ENCODE measurements at places on chromosomes 4 and X.

GRCh38 chrX:103309860-103310554 lies 783 bp downstream of the BEX2 start:
- peak; percentile 31 for DNase-seq

- no peak for DNase-seq
These were observed 114.5 kb downstream of the FAM53A start for GRCh38 chr4:1569461-1570151.

GRCh38 chr4:20192736-20193135 lies 59.0 kb upstream of the SLIT2 start:
- DNase-seq = no peak

DNA sequence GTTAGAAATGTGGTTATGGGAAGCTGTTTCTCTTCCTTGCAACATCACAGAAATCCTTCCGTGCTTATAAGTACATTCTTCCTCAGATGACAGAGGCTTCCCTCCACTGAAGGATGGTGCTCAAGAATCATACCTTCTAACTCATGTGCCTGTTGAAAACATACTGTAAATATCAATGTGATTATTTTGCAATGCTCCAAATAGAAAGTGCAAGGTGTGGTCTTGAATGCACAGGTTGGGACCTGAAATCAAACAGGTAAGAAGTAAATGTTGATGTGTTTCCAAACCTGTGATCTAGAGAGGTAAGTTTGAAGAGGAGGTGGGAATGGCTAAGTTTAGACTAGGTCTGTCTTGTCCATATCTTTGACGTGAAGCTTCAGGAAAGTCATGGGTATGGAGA lies 87.7 kb downstream of the ZNF518B start:
- no peak for DNase-seq

DNA sequence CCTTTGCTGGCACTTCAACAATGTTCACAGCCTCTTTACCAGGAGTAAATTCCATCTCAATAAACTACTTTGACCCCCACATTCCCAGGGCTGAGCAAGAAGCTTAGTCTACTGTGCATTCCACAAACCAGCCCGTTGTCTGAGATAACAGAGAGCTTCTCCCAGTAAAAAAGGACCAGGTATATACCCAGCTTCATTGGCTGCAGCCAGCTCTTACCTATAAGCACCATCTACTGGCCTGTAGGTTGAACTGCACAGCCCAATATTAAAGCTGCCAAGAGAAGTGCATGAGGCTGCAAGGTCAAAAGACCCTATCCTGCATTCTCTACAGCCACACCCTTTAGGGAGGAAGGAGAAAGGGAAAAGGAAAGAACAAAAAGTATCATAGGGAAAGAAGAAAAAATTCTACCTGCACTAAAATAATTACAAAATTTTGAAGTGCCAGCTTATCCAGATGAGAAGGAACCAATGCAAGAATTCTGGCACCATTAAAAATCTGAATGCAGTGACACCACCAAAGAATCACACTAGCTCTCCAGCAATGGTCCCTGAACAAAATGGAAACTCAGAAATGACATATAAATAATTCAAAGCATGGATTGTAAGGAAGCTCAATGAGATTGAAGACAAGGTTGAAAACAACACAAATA lies 45.7 kb upstream of the INTU start:
- DNase-seq = no peak

DNA sequence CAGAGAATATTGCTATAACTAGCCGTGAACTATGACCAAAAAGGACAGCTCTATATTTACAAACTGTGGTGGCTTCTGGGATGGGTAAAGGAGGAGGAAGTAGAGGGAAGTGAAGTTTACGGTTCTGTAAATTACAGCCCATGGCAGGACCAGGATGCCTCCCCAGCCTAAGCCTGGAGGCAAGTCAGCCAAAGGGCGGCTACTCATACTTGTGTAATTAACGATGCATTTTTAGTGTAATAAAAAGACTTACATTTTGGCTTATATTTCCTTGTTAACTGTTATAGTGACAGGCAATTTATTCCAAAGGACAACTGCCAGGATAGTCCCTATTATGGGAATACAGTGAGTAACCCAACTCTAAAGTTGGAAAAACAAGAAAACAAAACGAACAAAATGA lies 139.9 kb upstream of the OTUD4 start:
- DNase-seq = no peak

GRCh38 chrX:67351411-67351810 lies 192.4 kb upstream of the AR start:
- no peak for DNase-seq

- no peak for DNase-seq
These were observed 32.0 kb upstream of the XK start for GRCh38 chrX:37653397-37654085.

DNA sequence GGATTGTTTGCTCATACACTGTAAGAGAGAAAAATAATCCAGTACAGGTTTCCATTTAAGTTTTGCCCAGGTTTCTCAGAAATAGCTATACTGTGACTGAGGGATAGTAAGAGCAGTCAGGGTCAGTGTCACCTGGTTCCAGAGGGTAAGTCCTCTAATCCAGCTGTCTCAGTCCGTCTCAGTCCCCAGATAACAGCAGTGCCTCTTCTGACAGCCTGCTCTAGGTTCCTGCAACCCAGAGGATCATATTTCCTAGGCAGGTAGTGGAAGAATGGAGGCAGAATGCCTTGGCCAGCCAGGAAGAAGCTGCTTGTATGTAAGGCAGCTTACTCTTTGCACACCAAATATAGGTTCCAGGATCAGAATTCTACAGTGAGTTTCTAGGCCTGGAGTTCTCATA lies 22.6 kb upstream of the GNRHR start:
- no peak for DNase-seq

- DNase-seq = no peak
These were observed 23.3 kb downstream of the SPIN4 start for GRCh38 chrX:63327788-63328187.

- DNase-seq = peak; percentile 36
These were observed 247.1 kb downstream of the BCOR start for GRCh38 chrX:39850630-39851152.

DNA sequence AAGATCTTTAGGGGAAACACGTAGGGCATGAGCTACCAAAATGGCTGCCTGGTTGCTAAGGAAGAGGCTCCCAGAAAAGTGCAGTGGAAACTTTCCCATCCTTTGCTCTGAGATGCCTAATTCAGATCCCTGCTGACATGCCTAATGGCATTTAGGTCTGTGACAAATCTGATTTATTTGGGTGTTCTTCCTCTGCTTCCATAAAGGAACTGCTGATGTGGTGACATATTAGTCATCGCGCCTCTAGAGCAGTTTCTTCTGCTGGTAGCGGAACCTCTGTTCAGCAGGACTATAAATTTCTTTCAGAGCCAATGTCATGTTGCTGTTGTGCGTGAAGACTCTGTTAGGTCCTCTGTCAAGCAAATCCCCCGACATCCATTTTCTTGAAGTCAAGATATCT lies 310.0 kb downstream of the PDHA2 start:
- no peak for DNase-seq

DNA sequence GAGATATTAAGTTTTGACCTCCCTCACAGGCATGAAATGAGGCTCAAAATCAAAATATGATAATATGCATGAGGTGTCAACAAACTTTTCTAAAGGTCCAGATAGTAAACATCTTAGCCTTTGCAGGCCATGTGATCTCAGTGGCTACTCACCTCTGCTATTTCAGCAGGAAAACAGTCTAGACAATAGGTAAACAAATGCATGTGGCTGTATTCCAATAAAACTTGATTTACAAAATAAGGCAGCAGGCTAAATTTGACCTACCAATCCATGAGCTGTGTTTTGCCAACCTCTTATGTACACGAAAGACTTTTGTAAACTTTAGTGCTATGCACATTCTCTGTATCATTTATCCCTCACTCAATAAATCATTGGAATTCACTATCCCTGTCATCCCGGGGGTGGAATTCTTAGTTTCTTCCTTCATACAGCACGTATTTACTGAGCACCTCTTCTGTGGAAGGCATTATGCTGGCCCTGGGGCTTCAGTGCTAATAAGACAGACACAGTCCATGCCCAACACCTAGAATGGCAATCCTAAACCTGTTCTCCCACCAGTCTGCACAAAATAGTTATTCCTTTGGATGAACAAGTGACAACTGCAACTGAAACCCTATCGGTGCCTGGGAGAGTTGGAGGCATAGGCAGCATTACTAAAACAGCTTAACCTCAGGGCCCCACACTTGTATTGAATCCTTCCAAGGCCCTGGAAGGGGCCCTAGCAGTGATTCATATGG lies 19.9 kb downstream of the MAGEB17 start:
- DNase-seq = no peak

DNA sequence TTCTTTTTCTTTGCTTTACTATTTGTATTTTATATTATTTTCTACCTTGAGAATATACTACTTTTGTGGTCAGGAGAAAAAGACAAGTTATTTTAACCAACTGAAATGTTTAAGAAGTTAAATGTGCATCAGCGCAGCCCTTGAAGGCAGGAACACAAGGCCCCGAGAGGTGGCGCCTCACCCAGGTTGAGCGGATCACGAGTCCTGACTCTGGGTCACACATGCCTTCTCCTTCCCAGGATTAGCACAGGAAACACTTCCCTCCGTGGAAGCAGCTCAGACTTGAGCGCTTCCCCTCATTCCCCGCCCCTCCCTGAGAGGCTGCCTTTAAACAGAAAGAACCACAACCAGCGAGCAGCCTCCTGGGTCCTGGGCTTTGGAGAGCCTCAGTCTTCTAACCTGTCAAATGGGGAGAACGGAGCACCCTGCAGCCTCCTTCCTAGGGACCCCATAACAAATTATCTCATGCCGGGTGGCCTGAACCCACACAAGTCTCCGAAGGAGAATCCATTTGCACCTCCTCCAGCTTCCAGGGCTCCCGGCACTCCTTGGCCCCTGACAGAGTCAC lies 217.6 kb downstream of the AFAP1 start:
- no peak for DNase-seq

- no peak for DNase-seq
These were observed 88.5 kb downstream of the FAM193A start for GRCh38 chr4:2624782-2625530.

GRCh38 chrX:154040307-154040756 lies 20.6 kb upstream of the IRAK1 start:
- DNase-seq = no peak

DNA sequence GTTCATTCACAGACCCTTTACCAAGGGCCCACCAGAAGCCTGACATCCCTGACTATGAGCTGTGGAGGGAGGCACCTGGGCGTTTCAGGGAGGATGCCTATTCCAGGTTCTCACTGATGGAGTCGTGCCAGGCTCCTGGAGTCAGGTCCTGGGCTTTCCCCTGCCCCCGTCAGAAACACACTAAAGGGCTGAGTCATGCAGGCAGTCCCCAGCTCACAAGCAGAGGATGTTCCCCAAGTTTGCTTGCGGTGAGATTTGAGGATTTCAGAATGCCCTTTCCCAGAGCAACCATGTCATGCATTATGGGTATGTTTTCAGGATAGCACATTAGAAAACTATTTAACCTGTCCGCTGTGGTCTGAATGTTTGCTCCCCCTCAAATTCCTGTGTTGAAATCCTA lies 45.2 kb downstream of the FHDC1 start:
- DNase-seq = no peak

- no peak for DNase-seq
These were observed 26.5 kb downstream of the BOD1L1 start for GRCh38 chr4:13601048-13601447.

Measured in brain (organoid and tissue), 16 donors.